ENCODE measurements at places on chromosomes 11 and 22.
A peak's percentile ranks its signal among the peaks of the same experiment; 100 is the strongest.

- no peak for DNase-seq
Observed at GRCh38 chr11:30321321-30321720, 1.6 kb upstream of the ARL14EP start.

- no peak for DNase-seq
Observed at GRCh38 chr22:19814428-19814827, 40.2 kb downstream of the GNB1L start.

DNA sequence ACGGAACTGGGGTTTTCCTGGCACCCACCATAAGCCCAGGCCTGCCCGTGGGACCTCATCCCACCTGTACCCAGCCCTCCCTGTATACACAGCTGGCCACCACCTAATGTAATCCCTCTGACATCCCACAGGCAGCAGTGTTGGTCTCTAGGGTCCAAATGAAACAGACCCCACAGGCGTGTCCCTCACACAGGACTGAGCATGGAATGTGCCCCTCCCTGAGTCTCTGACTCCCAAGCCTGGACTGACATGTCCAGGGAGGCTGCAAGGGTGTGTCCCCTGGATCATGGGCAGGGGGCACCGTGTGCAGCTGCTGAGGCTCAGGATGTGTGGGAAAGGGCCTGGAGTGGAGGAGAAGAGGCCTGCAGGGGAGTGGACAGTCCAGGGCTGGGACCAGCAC is 50.6 kb upstream of the PPARA start:
- DNase-seq, result no peak

GRCh38 chr11:132402071-132402684 is 1031.8 kb downstream of the NTM start:
- DNase-seq, result peak; percentile 1

- no peak for DNase-seq
Observed at GRCh38 chr11:132658004-132658403, 874.3 kb downstream of the OPCML start.

GRCh38 chr11:71213696-71214552 is 38.5 kb downstream of the SHANK2 start:
- no peak for DNase-seq

Measured in stimulated activated CD4-positive, alpha-beta T cell treated with anti-CD3 and anti-CD28 coated beads, Interleukin-2, amount 100 ng/mL, for 24 hours (primary cell).